NCI-H748 treated with DMSO at 0.1 percent for 48 hours (cell line): ENCODE measurements at places on chromosomes 3 and 15.

- no peak for DNase-seq
Observed at GRCh38 chr3:41224120-41224806, 25.0 kb downstream of the CTNNB1 start.

DNA sequence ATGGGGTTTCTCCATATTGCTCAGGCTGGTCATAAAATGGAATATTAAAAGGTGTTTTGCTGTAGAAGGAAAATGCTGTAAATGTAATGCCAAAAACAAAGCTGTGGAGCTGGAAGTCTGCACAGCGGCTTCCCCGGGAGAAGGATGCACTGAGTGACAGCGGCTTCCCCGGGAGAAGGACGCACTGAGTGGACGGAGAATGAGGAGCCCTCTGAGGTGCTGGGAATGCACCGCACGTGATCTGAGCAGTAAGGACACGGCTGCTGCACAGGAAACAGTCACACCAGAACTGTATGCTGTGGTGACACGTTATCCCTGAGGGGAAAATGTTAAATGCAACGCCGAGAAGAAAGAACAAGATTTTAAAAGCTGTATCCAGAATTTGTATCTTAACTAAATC lies 24.6 kb downstream of the TNK2 start:
- no peak for DNase-seq

- DNase-seq = no peak
Observed at GRCh38 chr15:72824112-72824511, 40.6 kb upstream of the ADPGK start.

- peak; percentile 78 for DNase-seq
Observed at GRCh38 chr3:9933561-9934234, at the start of gene CRELD1. Gene CRELD1, plus strand, starts transcription at chr3:9933834. Its CDS starts 605 bp downstream, at chr3:9934439.

- DNase-seq = no peak
Observed at GRCh38 chr3:150020527-150020926, 49.8 kb upstream of the PFN2 start.

GRCh38 chr3:194930377-194931204 lies 244.9 kb downstream of the FAM43A start:
- no peak for DNase-seq

- DNase-seq = no peak
Observed at GRCh38 chr3:49377483-49377882, 19.3 kb upstream of the GPX1 start.

- DNase-seq = no peak
Observed at GRCh38 chr3:168001244-168001643, 94.5 kb downstream of the GOLIM4 start.
